ENCODE measurements at places on chromosomes 1 and 21.

GRCh38 chr1:176773038-176773437 is 310.1 kb downstream of the PAPPA2 start:
- no peak for DNase-seq

- no peak for DNase-seq
These were observed 253.8 kb downstream of the DYRK1A start for GRCh38 chr21:37620401-37620800.

- DNase-seq, result no peak
These were observed 207.4 kb downstream of the PDE4B start for GRCh38 chr1:66000033-66000637.

GRCh38 chr1:30888391-30888790 is 20.2 kb downstream of the SDC3 start:
- DNase-seq, result no peak

GRCh38 chr1:56566061-56566744 is 13.2 kb downstream of the PLPP3 start:
- DNase-seq, result no peak
